ENCODE measurements at places on chromosomes 7 and 10.

DNA sequence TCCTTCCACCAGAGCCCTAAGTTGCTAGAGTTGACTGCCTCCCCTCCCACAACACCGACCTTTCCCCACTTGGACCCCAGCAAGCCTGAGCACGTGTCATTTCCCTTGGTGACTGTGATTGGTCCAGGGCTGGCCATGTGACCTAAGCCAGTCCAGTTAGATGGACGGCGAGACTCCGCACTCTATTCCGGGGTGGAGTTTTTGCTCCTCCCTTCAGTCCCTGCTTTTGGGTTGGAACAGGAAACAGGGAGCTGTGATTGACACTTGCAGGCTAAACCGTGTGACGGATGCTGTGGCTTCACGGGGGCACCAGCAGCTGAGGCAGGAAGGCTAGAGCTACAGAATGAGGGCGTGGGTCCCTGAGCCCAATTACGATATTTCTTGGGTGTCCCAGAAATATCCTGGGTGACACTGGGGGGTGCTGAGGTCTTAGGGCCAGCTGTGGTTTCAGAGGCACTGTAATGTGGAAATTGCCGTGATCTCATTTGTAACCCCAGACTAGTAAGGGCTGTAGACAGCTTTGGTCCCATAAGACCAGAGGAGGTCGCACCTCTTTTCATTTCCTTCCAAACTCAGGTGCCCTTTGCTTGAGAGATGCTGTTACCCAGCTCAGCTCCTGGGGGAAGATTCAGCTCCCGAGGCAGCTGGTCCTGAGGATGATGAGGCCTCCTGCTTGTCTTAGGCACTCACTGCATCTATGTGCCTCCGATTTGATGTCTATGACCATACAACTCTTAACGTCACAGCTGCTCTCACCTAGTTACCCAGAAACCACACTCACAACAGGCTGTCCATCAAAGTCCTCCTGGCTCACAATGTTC lies 102.7 kb upstream of the NPTX2 start:
- no peak for DNase-seq

DNA sequence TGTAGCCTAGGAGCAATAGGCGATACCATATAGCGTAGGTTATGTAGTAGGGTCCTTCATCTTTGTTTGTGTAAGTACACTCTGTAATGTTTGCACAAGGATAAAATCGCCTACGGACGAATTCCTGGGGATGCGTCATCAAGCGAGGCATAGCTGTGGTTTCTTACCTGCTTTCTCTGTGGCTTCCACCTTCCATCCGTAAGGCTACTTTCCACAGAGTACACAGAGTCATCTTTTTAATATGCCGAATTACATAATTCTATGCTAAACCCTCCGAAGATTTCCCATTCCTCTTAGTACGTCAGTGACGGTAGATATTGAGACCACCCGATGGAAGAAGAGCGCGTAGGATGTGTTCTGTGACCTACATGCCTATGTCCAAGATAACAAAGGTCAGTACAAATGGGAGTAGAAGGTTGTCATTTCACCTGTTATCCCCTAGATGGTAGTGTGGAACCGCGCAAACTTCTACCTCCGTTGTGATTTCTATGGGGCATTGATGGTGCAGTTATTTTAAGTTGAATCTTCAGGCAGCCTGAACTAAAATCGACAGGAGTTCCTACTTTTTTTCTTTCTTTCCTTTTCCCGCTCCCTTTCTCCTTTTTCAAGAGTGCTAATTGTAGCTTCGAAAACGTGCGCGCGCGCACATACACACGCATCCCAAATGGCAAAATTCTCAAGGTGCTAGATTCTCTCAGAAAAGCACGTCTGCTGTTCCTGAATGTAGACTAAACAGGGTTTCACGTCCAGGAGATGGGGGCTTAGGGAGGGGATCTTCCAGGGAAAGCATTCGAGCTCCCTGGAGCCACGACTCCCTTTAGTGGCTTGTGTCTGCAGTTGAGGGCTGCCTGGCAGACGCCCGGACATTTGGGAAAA lies 111.7 kb upstream of the MBL2 start:
- peak; percentile 46 for DNase-seq

GRCh38 chr10:60978287-60979115 lies 34.5 kb upstream of the RHOBTB1 start:
- peak; percentile 70 for DNase-seq

GRCh38 chr7:88203401-88203800 lies 16.4 kb downstream of the SRI start:
- no peak for DNase-seq

GRCh38 chr7:98555403-98555802 lies 61.7 kb upstream of the NPTX2 start:
- peak; percentile 44 for DNase-seq

DNA sequence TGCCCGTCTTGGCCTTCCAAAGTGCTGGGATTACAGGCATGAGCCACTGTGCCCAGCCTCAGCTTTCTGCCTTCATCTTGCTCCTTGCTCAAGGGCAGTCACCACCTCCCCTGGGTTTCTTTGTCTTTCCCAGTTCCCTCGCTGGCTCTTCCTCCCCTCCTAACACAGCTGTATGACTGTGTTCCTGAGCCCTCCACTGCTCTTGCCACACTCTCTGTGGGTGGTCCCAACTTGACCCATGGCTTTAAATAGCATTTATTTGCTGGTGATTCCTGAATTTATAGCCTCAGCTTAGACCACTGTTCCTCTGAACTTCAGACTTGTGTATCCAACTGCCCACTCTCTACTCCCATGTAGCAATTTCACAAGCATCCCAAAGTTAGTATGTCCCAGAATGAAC lies 181.3 kb downstream of the BAMBI start:
- DNase-seq, result no peak

DNA sequence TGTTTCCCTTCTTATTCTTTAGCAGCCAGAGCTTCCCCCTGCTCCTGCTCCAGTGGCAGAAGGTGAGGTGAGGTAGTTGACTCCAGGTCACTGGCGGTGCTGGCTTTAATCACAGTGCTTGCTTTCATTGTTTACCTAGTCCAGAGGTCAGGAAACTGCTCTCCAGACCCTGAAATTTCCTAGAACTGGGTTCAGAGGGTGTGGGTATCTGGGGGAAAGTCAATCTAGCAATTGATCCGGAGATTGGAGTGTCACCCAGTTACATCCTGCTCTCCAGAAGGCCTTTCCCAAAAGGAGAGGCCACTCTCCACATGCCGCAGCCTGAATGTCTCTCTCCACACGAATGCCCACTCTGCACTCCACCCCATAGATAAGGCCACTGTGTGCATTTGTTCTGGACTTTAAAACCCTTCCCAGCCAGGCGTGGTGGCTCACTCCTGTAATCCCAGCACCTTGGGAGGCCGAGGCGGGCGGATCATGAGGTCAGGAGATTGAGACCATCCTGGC lies 2.1 kb upstream of the MBL2 start:
- no peak for DNase-seq

- no peak for DNase-seq
Measured at GRCh38 chr10:71815515-71816130, 35.4 kb downstream of the PSAP start.

DNA sequence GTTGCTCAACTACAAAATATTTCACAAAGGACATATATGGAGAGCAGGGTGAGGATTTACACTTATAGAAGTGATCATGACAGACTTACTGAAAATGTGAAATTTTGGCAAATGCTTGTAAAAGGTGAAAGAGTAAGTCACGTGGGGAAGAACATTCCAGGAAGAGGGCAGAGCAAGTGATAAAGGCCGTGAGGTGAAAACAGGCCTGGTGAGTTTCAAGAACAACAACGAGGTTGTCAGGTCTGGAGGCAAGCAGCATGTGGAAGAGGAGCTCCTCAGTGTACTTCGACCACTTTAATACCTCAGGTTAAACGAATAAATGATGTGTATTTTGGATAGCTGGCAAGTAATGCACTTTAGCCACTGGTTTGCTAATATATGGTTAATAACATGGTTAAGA lies 706.7 kb downstream of the PCDH15 start:
- no peak for DNase-seq

DNA sequence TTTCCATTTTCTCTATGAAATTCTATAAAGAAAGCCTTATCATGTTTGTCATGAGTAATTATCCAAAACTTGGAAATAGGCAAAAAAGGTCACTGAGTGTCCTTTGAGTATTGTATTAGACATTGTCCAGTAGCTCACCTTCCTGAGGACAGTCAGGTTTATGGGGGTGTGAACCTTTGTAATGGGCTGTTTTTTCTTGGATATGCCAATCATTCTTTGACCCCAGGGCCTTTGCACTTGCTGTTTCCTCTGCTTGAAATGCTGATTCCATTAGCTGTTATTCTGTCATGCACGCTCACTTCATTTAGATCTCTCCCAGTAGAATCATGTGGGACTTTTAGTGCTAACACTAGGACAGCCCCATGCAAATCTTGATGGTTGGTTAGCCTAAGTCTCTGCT lies 4.9 kb downstream of the CCDC172 start:
- DNase-seq, result no peak

DNA sequence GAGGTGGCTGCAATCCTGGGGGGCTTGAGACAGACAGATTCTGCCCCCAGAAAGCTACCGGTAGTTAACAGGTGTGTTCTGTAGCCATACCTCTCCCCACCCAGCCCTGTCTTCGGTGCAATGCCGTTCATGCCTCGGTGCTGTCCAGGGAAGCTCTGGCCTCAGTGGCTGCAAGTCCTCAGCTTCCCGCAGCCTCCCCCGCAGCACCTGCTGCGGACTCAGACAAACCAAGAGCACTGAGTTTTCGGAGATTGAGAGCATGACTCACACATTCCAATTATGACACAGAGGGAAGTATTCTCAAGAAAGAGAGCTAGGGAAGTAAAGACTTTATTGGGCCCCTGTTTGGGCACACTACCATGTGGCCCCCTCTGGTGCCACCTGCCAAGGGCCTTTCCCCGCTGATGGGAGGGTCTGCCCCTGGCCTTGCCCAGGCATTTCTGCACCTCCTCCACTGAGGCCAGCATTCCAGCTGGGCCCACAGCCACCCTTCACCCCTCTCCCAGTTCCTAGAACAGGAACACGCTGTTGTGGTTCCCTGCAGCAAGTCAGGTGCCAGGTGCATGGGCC lies 30.2 kb upstream of the EZH2 start:
- DNase-seq, result peak; percentile 39

DNA sequence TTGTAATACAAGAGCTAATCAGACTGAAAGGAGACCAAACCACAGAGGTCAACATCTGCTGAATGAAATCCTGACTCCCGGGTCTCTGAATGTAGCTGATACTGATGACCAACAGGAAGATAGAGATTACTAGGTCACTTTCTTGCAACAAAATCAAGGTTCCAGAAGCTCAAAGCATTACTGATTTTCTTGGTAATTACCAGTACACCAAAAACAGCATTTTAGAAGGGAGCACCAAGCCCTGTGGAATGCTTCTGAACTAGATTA lies 177.7 kb downstream of the SLC25A13 start:
- DNase-seq, result no peak

DNA sequence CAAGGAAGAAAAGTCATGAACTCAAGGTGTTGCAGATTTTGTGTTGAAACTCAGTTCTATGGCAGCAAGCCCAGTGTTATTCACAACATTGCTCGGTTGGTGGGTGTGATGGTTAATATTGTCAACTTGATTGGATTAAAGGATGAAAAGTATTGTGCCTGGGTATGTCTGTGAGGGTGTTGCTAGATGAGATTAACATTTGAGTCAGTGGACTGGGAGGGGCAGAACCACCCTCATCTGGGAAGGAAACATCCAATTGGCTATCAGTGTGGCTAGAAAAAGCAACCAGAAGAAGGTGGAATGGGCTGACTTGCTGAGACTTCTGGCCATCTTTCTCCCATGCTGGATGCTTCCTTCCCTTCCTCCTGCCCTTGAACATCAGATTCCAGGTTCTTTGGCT lies 353.2 kb downstream of the ADRA2A start:
- no peak for DNase-seq

DNA sequence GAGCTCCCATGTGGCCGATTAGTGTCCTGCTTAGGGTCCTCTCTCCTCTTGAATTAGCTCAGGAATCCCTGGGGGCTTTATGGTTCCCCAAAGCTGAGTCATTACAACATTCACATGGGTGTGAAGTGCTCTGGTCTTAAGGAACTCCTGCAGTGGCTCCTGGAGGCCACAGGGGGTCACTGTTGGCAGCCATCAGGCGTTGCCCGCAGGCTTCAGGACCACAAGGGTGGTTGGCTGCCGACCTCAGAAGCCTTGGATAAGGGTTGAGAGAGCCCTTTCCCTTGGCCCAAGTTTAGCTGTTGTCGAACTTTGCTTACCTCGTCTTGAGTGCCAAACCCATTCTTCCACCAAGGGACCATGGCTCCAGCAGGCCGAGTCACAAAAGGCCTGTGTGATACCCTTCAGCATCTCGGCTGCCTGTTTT lies 61.7 kb downstream of the SH2D4B start:
- DNase-seq, result no peak

- DNase-seq, result no peak
Measured at GRCh38 chr10:98610301-98610700, 163.6 kb upstream of the HPS1 start.

DNA sequence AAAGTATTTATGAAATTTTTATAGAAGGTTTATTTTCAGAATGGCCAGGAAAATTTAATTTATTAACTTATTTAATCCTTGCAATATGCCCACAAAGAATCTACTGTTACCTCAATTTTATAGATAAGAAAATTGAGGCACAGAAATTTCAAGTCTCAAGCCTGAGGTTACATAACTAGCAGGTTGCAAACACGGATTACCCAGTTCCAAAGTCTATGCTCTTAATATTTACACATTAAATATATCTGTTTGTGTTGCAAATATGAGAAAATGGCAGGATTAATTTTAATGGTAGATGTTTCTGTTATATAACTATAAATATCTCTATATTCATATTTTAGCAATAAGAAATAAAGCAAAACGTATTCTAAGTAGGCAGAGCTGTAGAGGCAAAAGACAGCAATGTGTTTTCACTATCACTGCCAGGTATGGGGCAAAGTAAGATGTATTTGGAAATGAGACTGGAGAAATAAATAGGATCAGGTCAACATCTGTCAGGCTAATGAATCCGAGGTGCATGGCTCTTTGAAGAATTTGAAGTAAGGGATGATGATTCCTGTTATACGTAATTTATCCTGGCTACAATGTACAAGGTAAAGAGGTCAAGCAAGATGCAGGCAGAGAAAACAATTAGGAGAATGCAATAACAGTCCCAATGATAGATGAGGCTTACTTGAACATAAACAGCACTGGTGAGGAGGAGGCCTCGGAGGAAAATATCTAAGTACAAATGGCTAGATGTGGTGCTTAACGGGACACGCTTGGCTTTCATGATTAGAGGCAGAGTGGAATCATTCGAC lies 354.1 kb upstream of the VSTM2A start:
- no peak for DNase-seq

GRCh38 chr7:134451656-134452055 lies 7.2 kb downstream of the AKR1B1 start:
- no peak for DNase-seq
